ENCODE measurements at places on chromosomes 1 and 21.
A peak's percentile ranks its signal among the peaks of the same experiment; 100 is the strongest.

DNA sequence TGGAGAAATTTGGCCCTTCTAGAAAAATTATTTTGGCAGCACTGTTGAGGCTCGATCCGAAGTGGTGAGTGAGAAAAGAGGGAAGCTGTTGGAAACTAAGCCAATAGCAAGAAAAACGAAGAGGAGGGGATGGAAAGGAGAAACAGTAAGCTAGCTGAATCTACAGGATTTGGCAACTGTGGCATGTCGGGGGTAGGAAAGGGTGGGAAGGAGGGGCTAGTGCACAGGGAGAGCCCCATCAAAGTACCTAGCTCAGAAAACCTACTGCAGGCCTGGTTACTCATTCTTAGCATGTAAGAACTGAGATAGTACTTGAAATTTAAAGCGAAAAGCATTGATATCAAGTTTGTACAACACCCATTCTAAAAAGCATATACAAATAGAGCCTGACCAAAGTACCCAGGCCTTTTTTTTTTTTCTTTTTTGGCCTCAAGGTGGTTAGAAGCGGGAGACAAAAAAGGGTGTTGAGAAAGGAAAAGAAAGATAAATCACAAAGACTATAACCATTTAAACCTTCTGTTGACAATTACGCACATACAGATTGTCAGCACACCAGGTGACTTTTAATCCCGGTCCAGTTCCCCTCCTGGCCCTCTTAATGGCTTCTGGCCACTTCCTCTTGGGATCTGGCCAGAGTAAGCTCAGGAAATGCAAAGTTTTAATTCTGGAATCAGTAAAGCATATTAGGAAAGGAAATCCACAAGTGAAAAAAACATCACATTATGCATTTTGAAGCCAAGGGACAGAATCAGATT is 50.4 kb downstream of the SLC16A1 start:
- DNase-seq, result no peak

DNA sequence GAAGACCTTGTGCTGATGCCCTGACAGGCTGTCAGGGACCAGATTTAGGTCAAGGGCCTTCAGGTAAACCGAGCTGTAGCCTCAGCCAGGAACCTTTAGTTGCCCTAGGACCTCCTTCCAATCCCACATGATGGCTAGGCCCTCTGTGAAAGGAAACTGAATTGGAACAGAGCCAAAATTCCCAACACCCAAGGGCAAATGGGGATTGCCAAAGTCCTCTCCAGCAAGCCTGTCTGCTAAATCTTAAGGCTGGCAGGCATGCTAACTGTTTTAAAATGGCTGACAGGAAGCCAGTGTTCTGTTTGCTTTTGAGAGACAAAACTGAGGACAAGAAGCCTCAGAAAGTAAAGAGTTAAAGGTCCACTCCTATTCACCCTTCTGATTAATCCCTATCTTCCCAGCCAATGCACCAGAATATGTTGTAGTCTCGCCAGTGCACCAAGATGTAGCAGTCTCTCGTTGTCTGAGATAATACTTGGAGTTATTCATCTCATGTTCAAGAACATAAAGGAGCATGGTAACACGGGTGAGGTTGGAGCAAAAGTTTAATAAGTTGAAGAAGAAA is 35.1 kb downstream of the MSTO1 start:
- DNase-seq, result no peak

DNA sequence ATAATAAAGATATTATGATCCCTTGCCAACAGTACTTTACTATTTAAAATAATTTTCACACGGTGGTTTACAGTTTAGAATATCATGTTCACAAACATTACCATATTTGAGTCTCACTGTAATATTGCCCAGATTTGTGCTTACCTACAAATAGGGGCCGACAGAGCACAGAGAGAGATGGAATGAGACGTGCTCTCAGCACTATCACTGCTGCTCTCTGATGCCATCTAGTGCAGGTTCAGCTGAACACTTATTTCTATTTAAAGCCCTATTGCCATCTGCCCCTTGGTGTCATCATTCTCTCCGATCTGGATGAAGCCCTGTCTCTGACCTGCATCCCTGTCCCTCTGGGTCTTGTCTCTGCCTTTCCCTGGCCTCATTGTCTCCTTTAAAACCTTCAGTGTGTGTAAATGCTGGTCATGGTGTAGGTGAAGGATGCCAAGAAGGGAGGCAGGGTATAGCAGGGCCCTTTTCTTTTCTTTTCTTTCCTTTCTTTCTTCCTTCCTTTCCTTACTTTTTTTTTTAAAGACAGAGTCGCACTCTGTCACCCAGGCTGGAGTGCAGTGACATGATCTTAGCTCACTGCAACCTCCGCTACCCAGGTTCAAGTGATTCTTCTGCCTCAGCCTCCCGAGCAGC is 6.9 kb upstream of the GPATCH4 start:
- peak; percentile 42 for DNase-seq

DNA sequence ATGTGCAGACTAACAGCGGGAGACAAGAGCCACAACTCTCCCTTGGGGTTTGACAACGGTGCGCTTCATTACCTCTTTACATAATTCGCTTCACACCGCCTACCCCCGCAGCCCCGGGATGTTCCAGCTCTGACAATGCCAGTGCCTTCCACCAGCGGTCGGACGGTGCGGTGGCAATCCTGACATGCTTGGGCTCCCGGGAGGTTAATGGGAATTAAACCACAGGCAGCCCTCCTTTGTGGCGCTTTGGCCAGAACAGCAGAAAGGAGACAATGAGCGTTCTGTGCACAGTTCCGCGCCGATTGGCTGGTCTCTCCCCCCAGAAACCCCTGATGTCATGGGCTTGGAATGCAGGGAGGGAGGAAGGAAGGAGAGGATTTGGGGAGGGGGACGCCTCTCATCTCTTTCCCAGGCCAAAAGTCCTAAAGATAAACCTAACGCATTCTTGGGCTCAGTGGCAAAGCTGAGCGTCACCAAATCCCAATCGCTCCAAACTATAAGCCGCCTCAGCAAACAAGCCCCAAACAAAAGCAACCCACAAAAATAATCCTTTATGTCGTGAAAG is 1.3 kb downstream of the CNN3 start:
- no peak for DNase-seq

DNA sequence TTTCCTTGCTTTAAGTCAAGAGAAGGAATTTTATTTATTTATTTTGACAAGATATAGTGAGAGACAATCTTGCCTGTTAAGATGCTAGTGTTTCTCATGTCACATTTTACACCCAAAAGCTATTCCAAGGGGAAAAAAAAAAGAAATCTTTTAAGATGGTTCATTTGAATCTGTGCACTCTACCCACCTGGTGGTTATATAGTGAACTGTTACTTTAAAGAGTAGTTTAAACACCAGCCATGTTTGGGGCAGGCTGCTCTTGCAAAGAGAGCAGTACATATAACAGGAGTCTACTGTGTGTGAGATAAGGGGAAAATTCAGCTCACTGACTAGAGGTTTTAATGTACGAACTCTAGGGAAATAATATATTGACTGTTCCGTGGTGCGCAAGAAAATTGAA is 3.3 kb upstream of the ELAVL4 start:
- no peak for DNase-seq

DNA sequence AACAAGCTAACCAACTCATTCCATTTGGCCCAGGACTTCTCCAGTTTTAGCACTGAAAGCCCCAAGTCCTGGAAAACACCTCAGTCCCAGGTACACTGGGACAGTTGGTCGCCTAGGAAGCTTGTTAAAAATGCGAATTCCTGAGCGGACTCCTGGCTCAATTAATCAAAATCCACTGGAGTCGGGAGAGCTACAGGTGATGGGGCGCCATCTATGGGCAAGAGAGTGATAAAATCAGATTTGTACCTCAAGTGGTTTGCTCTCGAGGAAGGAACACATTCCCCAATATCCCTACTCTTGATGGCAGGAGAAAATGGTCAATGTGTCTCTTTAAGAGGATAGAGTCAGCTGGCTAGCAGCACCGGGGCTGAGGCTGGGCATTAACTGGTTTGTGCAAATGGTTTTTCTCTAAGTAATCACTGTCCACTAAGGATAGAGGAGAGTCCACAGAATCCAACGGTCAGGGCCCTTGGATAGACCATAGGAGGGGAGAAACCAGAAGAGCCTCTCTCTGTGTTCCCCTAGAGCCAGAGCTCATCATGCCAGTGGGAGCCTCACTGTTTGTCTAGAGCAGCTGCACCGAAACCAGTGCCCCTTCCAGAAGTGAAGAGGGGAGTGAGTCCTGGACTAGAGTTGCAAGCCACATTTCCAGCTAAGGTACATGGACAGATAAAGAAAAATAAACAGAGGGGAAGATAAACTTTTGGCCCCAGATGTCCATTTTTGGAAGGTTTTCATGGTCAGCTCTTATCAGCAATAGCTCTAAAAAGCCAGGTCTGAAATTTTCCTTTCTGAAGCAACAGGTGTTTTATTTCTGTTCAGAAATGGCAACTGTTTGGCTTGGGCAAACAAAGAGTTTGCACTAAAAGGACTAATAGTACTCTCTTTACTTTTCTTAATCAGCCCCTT is 148.5 kb downstream of the TENT5C start:
- peak; percentile 16 for DNase-seq

Measured in T-helper 17 cell (primary cell).